Pulmonary artery endothelial cell (primary cell): ENCODE measurements at places on chromosomes 3 and 15. TPM values are rescaled to one million over a fixed set of nuclear protein-coding genes. Genes with fewer than 3 reads are reported as not detected.

DNA sequence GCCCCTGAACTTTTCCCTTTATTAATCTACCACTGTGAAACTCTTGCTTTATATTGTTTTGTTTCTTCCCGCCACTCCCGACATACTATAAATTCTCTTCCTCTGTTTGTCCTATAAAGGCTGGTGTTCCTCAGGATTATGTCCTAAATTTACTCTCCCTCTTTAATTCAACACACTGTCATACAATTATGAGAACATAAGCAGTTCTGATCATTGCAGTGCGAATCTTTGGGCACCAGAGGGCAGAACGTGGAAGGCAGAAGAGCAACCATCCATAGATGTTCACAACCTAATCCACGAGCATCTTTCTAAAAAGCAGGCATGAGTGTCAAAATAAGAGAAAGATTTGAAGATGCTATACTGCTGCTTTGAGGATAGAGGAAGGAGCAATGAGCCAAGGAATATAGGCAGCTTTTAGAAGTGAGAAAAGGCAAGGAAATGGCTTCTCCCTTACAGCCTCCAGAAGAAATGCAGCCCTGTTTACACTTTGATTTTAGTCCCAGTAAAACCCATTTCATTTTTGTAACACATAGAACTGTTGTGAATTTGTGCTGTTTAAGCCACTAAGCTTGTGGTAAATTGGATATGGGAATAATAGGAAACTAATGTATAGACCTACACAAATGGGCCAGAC is 179.4 kb downstream of the GBE1 start:
- DNase-seq, result peak; percentile 0

- no peak for DNase-seq
Measured at GRCh38 chr3:15246186-15246585, 40.1 kb downstream of the CAPN7 start.

GRCh38 chr3:169964176-169964575 is 2.4 kb upstream of the SEC62 start:
- no peak for DNase-seq

DNA sequence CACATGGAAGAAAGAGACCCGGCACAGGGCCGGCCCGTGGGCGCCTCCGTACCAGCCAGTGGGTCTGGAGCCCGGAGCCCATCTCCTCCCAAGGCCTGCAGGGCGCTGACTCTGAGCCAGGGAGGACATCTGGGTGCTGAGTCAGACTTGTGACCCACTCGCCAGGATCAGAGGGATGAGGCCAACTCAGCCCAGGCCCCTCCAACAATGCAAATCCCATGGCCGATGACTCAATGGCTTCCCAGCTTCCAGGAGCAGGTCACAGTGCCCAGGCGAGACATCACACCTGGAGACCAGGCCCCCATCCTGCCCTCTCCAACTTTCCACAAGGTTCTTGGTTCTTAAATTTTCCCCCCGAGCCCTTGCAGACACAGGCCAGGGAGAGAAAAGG is 95.1 kb downstream of the LRIG1 start:
- DNase-seq, result no peak

- DNase-seq, result no peak
Measured at GRCh38 chr15:31306426-31307269, 20.0 kb upstream of the KLF13 start.

- no peak for DNase-seq
Measured at GRCh38 chr3:64600246-64600950, 87.4 kb downstream of the ADAMTS9 start.

- DNase-seq, result no peak
Measured at GRCh38 chr3:131694376-131694775, 191.6 kb upstream of the MRPL3 start.

AHSG gene
- total RNA-seq, result not detected in 2 replicates

CKMT1A gene
- total RNA-seq, result not detected in 2 replicates

AGTR1 gene
- total RNA-seq, result not detected in 2 replicates
